ENCODE measurements at places on chromosomes 5 and 9.

GRCh38 chr9:76896035-76896434, 9.9 kb downstream of the PRUNE2 start:
- H3K36me3 ChIP-seq = no peaks in the 10 kb centered on the region
- H3K27ac ChIP-seq = no peak overlapping the region
- peaks cover 65% of the 10 kb centered on the region for H3K27me3 ChIP-seq
- H3K4me1 ChIP-seq = no peaks in the 10 kb centered on the region
- no peak overlapping the region for H3K4me3 ChIP-seq

DNA sequence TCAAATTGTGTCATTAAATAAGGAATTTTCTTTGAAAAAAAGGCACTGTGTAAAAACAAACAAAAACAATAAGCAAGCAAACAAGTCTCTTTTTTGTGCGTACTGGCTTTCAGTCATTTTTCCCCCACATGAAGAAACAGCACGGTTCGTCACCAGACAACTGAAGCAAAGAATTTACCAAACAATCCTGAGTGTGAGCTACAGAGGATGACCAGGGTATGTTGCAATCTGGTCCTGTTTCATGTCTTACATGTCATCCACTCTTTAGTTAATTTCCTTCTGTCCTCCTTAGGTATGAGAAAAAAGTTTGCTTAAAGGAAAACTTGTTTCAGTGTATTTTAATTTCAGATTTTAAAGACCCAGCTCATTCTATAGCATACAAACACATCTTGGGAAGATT, 1080.7 kb upstream of the NUDT12 start:
- no peak overlapping the region for H3K4me3 ChIP-seq
- H3K27me3 ChIP-seq = no peaks in the 10 kb centered on the region
- no peak for DNase-seq
- H3K36me3 ChIP-seq = no peaks in the 10 kb centered on the region
- H3K4me1 ChIP-seq = peaks cover 43% of the 10 kb centered on the region
- no peak overlapping the region for H3K27ac ChIP-seq

DNA sequence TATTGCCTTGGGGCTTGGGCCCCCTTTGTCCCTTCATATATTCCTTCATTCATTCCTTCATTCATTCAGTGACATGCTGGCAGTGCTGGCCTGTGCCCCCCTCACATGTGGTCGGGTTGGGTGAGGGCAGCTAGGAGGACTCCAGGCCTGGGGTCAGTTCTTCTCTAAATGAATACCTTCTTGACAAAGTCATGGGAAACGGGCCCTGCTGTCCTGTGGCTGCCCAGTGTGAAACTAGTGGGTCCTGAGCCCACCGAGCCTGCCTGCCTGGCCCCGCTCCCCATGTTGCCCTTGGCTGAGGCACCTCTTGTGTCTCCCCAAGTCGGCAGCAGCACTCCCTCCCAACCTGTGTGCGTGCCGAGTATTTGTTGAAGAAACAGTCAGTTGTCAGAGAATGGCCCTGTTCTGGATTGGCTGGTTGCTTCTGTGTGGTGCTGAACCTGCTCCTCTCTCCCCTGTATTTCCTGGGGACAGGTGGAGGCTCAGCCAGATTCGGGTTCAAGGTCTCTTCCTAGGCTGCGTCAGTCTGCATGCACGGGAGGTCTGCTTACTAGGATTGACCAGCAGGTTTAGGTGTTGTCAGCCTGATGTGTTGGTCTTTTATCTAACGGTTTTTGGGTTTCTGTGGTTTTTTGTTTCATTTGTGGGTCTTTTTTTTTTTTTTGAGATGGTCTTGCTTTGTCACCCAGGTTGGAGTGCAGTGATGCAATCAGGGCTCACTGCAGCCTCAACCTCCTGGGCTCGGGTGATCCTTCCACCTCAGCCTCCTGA, 3.0 kb upstream of the CEL start:
- H3K36me3 ChIP-seq = peaks cover 22% of the 10 kb centered on the region
- H3K27ac ChIP-seq = no peak overlapping the region
- no peaks in the 10 kb centered on the region for H3K27me3 ChIP-seq
- no peak overlapping the region for H3K4me3 ChIP-seq
- DNase-seq = no peak

DNA sequence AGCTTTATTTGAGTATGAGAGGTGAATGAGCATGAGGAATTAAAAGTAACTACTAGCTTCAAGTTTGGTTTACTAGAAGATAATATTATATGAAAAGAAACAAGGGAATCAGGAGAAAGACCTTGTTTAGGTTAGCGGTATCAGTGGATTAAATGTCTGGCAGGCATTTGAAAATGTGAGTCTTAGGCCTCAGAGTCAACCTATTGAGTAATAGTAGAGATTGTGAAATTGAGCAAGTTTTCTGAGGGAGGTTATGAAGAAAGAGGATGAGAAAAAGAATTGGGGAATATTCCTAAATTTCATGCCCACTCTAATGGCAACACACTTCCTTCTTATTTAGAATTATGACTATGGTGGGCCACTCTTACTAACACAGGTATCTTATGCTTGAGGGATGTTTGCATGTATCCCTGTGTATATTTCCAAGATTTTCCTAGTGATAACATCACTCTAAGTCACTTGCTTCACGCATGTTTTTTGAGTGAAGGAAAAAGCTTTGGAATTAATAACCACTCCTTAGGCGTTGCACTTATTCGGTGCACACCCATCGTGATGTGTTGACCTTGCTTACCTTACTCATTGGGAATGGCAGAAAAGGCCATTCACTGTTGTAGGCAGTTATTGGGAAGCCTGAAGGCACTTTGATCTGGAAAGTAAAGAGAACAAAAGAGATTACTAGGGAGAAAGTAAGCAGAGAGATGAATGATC, 8.2 kb upstream of the ELL2 start:
- H3K27ac ChIP-seq = no peak overlapping the region
- no peaks in the 10 kb centered on the region for H3K27me3 ChIP-seq
- DNase-seq = no peak
- no peaks in the 10 kb centered on the region for H3K36me3 ChIP-seq
- no peaks in the 10 kb centered on the region for H3K4me1 ChIP-seq
- no peak overlapping the region for H3K4me3 ChIP-seq

- no peak overlapping the region for H3K4me3 ChIP-seq
- no peaks in the 10 kb centered on the region for H3K36me3 ChIP-seq
- no peaks in the 10 kb centered on the region for H3K4me1 ChIP-seq
- no peak for DNase-seq
- peaks cover 6% of the 10 kb centered on the region for H3K27me3 ChIP-seq
These were observed 114.5 kb downstream of the BAAT start for GRCh38 chr9:101270302-101270701.

DNA sequence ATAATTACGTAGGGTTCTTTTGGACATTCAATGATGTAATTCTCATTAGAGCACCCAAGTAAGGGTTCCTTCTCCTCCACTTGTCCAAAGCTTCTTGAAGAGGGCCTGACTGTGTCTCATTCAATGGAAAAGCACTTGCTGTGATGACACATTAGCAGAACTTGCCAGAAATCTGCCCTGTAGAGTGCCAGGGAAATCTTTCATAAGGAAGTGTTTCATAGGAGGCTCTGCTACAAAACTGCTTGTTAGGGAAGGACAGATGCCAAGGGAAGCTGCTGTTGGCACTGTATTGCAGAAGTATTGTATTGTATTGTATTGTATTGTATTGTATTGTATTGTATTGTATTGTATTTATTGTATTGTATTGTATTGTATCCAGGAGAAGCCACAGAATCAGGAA, 45.5 kb upstream of the MPDZ start:
- H3K36me3 ChIP-seq = peaks cover 7% of the 10 kb centered on the region
- H3K4me1 ChIP-seq = peaks cover 47% of the 10 kb centered on the region
- H3K27ac ChIP-seq = no peak overlapping the region
- DNase-seq = no peak

DNA sequence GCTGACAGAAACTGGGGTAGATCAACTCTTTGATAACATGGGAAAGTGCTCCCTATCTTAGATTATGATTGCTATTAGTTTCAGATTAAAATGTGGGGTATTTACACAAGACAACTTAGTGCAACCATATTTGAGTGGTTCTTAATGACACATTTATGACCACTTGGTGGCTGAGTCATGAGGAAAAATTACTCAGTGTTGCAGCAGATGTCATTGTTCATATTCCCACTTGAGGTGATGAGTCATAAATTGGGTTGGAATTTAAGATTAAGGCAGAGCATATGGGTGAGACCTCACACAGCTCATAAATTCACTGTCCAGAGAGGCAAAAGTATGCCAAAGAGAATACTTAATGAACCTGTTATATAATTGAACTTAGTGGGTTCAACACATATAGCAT, 408.3 kb downstream of the DMRT2 start:
- H3K27me3 ChIP-seq = peaks cover 13% of the 10 kb centered on the region
- no peaks in the 10 kb centered on the region for H3K4me1 ChIP-seq
- no peak overlapping the region for H3K4me3 ChIP-seq
- DNase-seq = no peak
